GOT3 (cell line): ENCODE measurements at places on chromosomes 3 and 15.

DNA sequence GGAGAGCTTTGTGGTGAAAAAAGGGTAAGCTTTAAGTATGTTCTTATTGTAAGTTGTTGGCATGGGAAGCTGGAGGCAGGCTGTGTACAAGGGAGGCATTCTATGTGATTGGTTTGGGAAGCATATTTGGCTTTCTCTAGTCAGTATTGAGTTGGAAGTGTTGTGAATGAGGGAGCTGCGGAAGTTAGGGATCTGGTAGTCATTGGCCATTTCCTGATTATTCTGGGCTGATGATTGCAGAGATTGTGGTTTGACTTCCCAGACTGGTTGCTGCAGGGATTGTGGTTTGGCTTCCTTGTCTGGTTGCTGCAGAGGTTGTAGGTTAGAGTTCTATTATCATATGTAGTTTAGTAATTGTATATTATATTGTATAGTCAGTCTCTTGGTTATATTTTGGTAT, 21.0 kb downstream of the STXBP5L start:
- no peak for DNase-seq

DNA sequence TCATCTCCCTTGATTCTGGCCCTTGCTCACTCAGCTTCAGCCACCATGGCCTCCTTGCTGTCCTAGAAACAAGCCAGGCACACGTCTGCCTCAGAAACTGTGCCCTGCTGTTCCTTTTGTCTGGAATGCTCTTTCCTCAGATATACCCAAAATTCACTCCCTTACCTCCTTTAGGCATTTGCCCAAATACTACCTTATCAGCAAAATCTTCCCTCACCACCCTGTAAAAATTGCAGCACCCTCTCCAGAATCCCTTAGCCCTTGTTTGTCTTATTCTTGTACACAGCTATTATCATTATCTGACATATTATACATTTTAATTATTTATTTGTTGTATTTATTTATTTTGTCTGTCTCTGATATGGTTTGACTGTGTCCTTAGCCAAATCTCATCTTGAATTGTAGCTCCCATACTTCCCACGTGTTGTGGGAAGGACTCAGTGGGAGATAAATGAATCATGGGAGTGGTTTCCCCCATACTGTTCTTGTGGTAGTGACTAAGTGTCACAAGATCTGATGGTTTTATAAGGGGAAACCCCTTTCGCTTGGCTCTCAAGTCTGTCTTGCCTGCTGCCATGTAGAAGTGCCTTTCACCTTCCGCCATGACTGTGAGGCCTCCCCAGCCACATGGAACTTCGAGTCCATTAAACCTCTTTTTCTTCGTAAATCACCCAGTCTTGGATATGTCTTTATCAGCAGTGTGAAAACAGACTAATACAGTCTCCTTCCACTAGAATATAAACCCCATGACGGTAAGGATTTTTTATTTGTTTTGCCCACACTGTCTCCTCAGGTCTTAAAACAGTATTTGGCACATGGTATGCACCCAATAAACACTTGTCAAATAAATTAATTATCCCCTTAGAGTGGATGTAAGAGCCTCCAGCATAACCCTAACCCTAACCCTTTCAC, 60.0 kb upstream of the STT3B start:
- no peak for DNase-seq

DNA sequence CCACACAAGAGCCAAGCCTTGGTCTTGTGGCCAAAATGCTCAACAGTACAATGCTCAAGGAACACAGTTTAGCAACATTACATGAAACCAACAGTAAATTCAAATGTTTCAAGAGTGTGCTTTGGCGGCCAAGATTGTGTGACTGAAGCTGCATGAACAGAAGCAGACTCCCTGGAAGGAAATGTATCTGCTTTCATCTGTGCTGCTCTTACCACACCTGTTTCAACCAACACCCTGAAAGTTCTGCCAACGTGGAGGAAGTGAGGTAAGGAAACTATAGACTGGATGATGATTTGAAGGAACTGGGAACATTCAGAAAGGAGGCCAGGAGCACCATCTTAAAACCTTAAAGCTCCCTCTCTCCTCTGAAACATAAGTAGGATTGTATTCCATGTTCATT, 55.7 kb downstream of the MB21D2 start:
- DNase-seq = no peak

GRCh38 chr3:117308756-117309155, 599.2 kb downstream of the TUSC7 start:
- no peak for DNase-seq

DNA sequence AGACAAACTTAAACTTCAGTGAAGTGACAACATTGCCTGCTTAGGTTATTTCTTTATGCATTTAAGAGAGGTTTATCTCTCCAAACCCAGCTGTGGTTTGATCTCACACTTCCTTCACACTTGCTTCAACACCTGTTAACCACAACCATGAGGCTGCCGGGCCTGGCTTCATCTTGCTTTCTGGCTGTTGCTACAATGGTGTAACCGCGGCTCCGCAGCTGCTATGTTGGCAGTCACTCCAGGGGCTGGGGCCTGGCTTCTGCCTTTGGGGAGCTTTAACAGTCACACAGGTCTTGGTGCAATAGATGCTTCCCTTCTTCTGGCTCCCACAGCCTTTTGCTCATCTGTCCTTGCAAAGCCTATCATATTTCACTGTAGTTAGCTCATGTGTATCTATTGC, 72.9 kb upstream of the MNS1 start:
- DNase-seq = no peak

GRCh38 chr3:107670986-107671385, 148.2 kb downstream of the BBX start:
- no peak for DNase-seq

GRCh38 chr15:31269816-31270575, 56.6 kb upstream of the KLF13 start:
- DNase-seq = no peak

GRCh38 chr15:68495221-68495950, 63.4 kb upstream of the ITGA11 start:
- no peak for DNase-seq

DNA sequence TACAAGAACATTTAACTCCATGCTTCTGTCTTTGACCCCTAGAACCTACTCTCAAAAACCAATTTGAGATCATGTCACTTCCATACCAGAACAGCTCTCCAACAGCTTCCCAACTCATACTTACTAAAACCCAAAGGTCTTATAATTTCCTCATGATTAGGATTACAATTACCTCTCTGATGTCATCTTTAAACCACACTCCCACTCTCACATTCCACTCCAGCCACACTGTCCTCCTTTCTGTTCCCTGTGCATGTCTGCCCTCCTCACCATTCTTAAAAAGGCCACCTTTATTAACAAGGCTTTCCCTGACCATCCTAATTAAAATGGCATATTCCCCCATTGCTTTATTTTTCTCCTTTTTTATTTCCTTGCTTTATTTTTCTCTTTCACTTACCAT, 18.9 kb downstream of the PHC3 start:
- DNase-seq = no peak

- no peak for DNase-seq
Measured at GRCh38 chr3:27990324-27990723, 251.1 kb upstream of the CMC1 start.

- no peak for DNase-seq
Measured at GRCh38 chr3:183698318-183698751, 738 bp downstream of the YEATS2 start.

- no peak for DNase-seq
Measured at GRCh38 chr15:51706291-51706690, 25.0 kb downstream of the SCG3 start.
